ENCODE measurements at places on chromosomes 12 and 14.

DNA sequence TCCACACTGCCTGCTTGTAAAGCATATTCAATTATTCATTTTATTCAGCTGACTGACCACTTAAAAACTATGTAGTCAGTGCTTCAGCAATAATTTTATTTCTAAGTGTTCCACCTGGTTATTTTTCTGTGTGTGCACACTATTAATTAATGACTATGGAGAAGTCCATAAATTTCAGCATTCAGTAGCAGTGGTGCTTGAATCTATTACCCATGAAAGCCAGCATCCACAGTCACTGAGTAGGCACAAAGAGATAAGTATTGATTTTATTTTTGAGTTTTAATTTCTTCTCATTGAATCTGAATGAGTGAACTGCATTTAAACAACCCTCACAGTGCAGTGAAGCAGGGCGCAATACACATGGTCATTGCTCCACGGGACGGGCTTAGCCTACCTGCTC is 643.1 kb downstream of the GALC start:
- DNase-seq = no peak

- DNase-seq = no peak
Observed at GRCh38 chr14:72941286-72941985, 15.2 kb downstream of the DCAF4 start.

- no peak for DNase-seq
Observed at GRCh38 chr12:107983756-107984472, 145.2 kb upstream of the WSCD2 start.

- DNase-seq = no peak
Observed at GRCh38 chr14:87874676-87875075, 118.3 kb downstream of the GALC start.

DNA sequence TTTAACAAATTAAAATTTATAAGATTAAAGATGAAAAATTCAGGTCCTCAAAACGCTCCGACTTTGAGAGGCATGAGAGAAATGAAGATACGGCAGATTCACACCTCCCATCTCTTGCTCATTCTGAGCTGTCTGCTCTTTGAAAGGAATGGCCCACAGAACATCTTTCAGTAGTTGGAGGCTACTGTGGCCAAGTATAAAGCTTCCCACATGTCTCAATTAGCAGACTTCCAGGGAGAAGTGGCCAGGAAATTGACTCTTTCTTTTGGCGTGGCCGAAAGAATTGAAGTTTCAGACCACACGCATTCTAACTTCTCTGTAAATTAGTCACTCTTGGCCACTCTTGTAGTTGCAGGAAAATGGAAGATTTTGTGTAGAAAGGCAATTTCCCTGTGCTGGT is 129.2 kb downstream of the DIP2B start:
- DNase-seq = no peak

- no peak for DNase-seq
Observed at GRCh38 chr14:96098309-96098998, 59.3 kb downstream of the C14orf132 start.

DNA sequence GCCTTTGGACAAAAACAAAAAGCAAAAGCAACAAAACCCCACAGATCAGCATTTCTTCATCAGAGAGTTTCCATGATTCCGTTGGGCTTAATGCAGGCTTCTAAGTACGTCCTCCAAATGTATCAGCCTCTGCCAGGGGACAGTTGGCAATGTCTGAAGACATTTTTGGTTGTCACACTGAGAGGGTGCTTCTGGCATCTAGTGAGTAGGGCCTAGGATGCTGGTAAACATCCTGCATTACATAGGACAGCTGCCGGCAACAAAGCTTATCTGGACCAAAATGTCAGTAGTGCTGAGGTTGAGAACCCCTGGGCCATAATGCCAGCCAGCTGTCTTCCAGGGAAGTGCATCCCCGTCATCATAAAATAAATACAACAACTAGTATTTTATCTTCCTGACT is 9.4 kb upstream of the LRRC10 start:
- no peak for DNase-seq

DNA sequence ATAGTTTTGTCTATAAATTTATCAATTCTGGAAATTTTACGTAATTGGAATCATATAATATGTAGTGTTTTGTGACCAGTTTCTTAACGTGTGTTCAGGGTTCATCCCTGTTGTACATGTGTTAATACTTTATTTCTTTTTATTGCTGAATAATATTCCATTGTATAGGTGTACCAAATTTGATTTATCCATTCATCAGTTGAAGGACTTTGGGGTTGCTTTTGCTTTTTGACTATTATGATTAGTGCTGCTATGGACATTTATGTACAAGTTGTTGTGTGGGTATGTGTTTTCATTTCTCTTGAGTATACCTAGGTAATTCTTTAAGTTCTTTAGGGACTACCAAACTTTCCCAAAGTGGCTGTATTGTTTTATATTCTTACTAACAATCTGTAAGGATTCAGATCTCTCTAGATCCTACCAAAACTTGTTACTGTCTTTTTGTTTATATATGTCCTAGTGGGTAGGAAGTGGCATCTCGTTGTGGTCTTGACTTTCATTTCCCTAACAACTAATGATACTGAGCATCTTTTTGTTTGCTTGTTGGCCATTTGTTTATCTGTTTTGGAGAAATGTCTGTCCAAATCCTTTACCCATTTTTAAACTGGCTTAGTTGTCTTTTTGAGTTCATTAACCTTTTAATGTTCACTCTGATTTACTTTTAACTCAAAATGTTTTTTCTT is 14.9 kb downstream of the VRK1 start:
- no peak for DNase-seq

DNA sequence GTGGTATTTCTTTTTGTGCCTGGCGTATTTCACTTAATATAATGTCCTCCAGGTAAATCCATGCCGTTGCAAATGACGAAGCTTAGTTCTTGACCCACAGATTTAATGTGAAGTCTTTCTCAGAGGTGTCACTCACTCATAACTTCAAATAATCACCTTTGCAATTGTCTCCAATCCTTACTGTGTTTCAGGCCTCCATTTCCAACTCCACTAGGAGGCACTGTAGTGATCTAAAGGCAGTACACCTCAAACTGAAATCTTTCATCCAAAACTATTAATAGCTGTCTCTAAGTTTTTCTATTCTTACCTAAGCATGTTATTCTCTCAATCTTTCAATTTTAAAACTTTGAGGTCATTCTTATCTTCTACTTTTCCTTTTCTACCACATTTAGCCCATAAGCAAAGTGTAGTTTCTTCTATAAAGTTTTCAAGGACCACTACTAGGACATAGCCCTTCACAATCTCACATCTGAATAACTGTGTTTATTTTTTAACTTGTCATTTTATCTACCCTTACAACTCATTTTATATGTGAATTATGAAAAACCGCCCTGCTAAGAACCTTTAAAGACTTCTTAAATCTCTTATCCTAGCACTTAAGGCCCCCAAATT is 25.5 kb upstream of the FBXO34 start:
- DNase-seq = peak; percentile 26

DNA sequence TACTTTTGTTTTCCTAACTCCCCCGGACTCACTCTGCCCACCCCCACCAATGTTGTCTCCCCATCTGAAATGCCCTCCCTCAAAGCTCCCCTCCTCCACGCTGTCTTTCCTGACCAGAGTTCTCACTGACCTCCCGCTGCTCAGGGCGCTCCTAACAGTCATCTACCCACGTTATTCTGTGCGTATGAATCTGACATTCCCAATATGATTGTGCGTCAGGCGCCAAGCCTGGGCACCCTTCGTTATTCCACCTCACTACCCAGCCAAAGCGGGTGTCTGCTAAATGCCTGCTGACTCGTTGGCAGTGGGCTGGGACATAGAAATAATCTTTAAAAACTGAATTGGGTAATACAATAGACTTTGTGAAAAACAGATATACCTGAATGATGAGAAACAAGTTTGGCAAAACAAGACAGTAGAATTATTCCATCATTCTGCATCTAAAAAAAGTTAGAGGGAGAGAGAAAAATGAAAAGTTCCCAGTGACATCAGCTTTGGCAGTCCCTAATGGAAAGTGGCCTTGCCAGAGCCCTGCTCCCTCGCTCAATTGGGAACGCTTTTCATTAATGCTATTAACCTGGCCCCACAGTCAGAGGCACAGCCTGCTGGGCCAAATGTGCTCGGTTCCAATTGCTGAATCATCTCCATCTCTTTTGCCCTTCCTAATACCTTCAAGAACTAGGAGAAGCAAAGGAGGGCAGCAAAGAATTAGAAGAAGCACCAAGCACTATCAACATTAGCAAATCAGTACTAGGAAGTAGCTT is 74.0 kb upstream of the PLXNC1 start:
- no peak for DNase-seq

DNA sequence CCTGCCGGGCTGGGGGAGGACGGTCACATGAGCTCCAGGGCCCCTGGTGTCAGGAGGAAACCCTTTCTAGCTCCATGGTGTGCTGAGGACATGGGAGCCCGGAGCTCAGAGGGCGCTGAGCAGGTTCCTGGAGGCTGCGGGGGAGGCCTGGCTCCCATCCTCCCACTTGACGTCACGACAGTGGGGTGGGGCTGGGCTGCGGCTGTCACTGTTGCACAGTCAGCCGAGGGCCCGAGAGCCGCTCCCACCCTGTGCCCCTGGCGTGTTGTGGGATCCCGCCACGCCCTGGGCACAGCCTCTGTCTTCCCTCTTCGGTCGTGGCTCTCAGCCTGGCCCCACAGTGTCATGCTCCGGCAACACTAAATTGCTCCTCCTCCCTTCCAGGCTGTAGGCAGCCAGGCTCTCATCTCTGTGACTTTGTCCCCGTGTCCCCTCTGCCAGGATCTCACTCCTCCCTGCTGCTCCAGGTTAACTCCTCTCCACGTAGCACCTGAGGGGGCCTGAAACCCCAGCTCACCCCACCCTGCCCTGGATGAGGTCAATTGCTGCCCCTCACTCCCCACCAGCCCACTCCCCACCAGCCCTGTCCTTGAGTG is 33.0 kb downstream of the BEGAIN start:
- DNase-seq = no peak

- DNase-seq = no peak
Observed at GRCh38 chr12:92439420-92439805, 263.4 kb upstream of the PLEKHG7 start.

- DNase-seq = no peak
Observed at GRCh38 chr12:111150921-111151840, 217.7 kb downstream of the PHETA1 start.

DNA sequence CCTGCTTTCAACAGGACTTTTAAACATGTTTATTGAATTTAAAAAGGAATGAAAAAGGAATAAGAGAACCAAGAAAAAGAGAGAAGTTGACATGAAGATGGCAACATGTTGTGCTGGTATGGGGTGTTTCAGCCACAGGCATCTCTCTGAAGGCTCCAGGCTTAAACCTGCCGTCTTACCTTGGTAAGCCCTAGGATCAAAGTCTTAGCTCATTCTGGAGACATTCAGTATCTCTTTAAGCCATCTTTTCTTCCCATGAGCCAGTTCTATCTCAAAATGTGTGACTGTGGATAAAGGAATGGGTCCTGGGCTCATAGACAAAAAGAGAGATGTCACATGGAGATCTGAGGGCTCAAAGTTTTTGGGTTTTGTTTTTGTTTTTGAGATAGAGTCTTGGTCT is 1.6 kb upstream of the TFCP2 start:
- DNase-seq = no peak

DNA sequence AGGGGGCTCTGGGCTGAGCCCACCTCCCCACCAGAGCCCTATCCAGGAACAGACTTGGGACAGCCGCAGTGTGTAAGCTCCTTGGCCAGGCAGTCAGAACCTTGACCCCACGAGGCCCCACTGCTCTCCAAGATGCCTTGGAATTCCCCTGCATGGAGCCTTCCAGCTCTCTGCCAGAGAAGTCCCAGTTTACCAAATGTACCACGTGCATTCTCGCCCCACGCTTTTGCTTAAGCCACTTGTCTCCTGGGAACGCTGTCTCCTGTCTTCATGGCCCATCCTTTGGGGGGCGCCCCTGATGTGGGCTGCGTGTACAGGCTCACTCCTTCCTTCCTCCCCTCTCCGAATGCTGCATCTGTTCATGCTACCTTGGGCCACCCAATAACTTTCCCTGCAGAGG is 7.9 kb downstream of the FAIM2 start:
- no peak for DNase-seq

DNA sequence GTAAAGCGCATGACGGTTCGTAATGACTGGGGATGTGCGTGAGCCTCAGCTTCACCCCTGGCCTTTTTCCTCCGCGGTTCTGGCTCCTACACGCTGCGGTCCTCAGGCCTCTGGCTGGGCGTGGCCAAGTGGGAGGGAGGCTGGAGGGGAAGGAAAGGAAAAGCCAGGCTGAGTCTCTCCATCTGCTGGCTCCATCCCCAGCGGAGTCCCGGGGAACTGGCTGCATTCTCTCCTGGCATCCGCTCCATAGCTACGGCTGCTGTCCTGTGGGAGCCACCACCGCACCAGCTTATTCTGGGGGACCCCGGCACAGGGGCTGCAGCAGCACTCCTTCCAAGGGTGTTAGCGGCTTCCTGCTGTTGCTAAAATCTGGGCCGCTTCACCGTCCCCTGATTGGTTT is 68.2 kb upstream of the SLC24A4 start:
- DNase-seq = no peak

GRCh38 chr14:102057480-102058114 is 29.2 kb downstream of the HSP90AA1 start:
- no peak for DNase-seq

DNA sequence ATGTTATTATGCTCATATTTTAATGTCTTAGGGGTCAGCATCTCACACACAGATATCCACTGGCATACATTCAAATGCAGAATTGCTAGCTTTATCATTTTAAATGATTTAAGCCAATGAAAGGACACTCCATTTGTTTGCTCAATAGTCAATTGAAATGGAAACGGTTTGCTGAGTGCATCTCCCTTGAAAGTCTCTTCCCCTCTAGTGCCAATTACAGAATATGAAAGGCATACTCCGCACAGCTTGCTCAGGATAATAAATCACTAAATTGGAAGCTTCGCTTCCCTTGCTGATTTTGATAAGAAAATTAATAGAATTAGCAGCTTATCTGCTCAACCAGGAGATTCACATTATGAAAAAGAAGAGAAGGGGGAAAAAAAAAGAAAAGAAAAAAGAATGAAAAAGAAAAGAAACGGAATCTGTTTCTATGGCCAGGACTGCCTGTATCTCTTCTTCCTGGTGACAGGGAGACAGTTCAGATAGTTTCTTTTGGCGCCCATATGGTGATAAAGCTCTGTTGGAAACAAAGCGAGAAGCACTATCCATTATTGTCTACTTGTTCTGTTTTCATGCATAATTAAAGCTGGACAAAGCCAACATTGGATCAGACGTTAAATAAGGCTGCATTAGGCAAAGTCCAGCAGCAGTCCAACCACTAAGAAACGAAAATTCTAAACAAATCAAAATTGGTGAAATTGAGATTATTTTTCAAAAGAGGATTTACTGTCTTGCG is 225.0 kb downstream of the GXYLT1 start:
- DNase-seq = no peak

All from activated naive CD4-positive, alpha-beta T cell treated with anti-CD3 and anti-CD28 coated beads, Interleukin-2, amount 50 U/mL, for 16 hours (primary cell).